Kidney glomerular epithelial cell (primary cell): ENCODE measurements at places on chromosomes 6 and 20.
A peak's percentile ranks its signal among the peaks of the same experiment; 100 is the strongest.

DNA sequence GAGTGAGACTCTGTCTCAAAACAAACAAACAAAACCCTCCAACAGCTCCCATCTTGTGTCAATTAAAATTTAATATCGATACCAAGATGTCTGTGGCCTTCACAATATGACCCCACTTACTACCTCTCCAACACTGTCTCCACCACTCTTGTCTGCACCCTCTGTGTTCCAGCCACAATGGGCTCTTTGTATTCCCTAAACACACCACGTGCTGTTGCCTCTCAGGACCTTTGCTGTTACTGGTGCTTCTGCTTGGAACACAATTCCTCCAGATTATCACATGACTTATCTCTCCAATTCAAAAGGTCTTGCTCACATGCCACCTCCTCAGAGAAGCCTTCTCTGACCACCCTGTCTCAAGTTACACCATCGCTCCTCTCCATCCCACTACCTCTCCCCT is 6.0 kb upstream of the HCK start:
- DNase-seq, result no peak

- DNase-seq, result no peak
Observed at GRCh38 chr6:43081043-43081442, 4.9 kb downstream of the PTK7 start.

DNA sequence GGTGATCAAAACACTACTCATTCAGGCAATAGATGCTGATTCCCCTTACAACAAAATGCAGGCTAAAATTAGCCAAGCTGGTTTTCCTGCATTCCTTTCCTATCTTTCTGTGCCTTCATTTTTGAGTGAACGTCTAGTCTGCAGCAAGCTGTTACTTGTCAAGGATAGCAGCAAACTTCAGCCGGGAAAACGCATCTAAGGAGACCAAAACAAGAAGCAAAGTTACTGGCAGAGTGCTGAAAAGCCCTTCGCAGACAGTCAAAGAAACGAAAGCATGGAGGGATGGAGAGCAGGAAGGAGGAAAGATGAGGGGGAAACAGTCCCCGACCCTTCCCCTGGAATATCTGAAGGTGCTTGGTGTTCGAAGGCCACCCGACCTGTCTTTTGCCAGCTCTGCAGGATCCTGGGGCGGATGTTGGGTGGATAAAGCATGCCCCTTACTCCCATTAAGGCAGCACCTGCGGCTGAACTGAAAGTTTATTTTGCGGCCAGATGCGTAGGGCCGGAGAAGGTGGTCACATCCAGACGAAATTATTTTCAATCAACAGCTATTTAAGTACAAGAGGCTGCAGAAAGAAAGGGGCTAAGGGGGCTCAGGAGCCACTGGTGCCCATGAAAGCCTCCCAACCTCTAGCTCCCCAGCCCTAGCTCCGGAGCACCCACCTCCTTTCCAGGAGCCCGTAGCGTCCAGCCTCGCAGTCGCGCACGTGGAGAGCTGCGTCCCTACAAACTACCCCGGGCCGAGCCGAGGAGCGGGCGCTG is 538 bp downstream of the FERMT1 start:
- DNase-seq, result peak; percentile 8

DNA sequence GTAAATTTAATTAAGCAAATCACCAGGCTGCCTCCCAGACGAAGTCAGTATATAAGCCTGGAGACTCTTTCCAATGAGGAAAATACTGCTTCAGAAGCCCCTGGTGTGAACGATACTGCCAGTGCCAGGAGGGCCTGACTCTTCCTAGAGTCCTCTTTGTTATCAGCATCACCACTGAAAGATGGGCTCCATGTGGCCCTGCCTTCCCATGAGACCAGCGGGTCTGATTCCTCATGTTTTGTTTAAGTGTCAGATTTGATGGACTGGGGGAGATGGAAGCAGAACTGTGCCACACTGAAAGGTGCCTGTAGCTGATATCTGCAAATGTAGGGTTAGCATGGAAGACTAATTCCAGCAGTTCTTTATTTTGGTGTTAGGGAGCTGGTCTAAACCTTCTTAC is 7.9 kb downstream of the NQO2 start:
- DNase-seq, result no peak

DNA sequence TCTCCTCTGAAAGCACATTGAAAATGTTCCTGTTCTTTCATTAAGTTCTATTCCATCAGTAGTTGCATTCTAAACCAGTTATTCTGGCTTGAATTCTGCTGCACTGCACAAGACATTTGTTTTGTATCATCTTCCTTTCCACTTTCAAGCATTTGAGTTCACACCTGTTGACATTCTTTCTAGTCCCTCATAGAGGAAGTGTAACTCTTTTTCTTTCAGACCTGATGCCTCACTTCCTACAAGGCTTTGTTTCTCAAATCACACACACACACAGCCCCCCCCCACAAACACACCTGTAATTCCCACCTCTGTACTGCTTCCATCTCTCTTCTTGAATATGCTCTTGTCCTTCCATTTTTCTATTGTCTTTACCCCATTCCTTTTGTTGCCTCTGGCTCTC is 50.9 kb downstream of the CCN2 start:
- DNase-seq, result no peak

DNA sequence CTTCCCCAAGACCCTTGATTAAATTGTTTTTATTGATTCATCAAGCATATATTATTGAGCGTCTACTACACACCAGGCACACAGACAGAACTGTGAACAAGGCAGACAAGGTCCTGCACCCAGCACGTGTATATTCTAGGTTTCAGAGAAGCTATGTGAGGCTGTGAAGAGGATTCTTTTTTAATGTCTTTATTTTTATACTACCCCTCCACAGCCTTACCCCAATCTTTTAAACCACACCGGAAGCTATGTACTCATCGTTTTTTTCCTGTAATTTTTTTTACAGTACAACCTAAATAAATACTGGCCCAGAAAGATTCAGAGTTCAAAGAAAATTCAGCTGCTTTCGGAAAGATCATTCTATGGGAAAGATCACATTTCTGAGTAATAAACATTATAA is 10.0 kb downstream of the SGK1 start:
- DNase-seq, result no peak

DNA sequence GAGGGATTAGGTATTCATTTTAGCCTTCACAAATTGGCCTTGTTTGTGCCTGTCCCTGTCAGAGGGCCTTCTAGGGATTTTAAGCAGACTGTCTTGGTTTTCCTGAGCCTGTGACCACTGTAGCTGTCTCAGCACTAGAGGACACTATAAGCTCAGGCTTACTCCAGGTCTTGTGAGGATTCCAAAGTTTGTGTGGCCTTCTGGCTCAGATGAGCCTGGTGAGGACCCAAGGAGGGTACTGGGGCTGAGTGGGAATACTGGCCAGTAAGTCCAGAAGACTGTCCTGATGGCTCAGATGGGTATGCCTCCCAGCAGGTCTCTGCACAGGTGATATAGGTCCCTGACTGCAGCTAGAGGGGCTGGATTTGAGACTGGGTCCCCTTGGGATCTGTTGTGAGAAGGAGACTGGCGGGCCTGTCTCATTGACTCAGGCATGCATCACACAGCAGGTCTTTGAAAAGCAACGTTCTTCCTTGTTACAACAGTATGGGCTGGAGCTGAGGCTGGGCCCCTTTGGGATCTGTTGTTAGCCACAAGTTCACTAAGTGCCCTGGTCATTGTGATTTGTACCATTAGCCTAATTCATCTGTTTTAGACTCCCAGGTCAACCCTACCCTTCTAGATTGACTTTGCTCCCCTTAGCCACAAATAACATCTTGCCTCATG is 26.3 kb upstream of the TFB1M start:
- DNase-seq, result peak; percentile 60
